ENCODE measurements at places on chromosomes 3 and 15.
A peak's percentile ranks its signal among the peaks of the same experiment; 100 is the strongest.

GRCh38 chr3:69212411-69213160 lies 90.2 kb upstream of the LMOD3 start:
- no peak for DNase-seq

GRCh38 chr15:89399238-89400115 lies 64.9 kb upstream of the POLG start:
- no peak for DNase-seq

DNA sequence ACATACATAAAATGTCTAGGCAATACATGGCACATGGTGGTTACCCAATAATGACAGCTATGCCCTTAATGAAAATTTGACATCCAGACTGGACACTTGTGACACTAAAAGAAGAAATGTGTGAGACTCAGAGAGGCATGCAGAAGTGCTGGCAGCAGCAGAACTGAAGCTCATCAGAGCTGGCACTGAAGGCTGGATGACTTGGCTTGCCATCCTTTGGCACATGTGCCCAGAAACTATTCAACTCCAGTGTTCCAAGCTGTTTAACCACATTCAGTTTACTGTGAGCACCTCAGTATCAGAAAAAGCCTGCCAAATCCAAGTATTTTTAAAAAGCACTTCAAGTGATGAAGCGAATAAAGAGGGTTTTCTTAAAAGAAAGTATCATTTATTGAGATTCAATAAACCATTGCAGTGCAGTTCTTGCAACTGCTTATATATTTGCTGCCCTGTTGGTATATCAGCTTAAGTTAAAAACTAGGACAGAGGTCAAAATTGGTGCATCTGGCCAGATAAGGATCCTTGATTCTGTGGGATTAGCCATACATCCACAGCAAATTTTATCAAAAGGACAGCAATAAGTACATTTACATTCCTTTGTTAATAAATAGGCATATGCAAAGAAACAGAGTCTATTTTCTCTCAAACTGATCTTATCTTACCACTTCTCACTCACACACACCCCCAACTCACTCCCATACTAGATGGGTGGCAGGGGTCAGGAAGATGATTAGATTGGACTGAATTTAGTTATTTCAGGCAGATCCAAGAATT lies 15.8 kb downstream of the IGSF11 start:
- DNase-seq, result no peak

DNA sequence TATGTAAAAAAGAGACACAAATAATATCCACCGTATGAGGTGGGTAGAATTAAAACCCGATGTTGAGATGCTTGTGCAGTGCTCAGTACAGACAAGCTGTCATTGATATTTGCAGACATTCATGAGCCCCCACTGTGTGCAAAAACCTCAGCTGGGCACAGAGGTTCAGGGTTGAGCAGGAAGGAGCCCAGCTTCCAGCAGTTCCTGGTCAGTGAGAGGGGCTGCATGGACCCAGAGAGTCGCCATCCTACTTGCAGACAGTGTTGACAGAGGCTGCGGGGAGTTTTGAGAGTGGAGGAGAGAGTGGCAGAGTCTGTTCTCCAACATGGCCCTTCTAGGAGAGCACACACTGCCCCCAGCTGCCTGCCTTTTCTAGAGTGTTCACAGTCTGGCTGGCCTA lies 6.1 kb upstream of the LTF start:
- no peak for DNase-seq

GRCh38 chr3:31732548-31732947 lies 199.8 kb downstream of the STT3B start:
- peak; percentile 22 for DNase-seq

- DNase-seq, result no peak
These were observed 622.5 kb downstream of the TBL1XR1 start for GRCh38 chr3:176574786-176575185.

DNA sequence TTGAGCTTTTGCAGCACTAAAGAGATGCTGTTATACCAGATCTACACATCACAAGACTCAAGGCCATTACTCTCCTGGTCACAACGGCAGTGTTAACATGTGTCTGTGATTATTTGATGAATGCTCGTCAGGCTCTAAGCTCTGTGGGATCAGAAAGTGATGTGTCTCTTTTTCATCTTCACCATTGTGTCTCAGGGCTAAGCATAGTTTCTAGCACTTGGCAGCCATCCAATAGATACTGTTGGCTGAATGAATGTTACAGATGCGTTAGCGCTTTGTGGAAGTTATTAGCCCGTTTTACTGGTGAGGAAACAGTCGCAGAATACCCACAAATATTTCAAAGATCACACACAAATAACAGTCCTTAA lies 1.2 kb upstream of the FAM81A start:
- no peak for DNase-seq

DNA sequence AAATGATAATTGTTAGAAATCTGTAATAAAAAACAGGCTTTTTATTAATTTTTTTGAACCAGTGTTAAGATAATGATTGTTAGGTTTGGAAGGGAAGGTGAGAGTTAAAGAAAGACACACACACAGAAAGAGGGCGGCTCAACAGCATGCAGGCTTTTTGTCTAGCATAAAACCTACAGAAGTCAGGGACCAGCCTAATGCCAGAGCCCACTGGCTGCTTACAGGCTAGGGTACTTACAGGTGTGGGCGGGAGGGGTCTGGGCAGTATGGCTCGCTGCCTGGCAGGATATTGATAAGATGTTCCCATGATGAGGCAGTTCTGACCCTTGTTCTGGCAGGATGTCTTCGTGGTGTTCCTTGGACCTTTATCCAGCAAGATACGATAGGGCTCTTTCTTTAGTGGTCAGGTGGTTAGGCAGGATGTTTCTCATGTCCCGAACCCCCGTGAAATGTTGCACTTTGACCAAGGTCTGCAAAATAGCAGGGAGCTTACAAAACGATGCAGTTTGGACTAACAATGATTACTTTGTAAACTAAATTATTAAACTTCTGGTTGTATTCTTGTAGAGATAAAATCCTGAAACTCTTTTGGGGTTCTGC lies 84.7 kb downstream of the DCUN1D1 start:
- no peak for DNase-seq

- peak; percentile 52 for DNase-seq
These were observed 240.8 kb downstream of the NR1D2 start for GRCh38 chr3:24185738-24186384.

- no peak for DNase-seq
These were observed 36.0 kb downstream of the PDIA5 start for GRCh38 chr3:123102826-123103225.

- DNase-seq, result no peak
These were observed 22.4 kb downstream of the PRKCI start for GRCh38 chr3:170244576-170244975.

DNA sequence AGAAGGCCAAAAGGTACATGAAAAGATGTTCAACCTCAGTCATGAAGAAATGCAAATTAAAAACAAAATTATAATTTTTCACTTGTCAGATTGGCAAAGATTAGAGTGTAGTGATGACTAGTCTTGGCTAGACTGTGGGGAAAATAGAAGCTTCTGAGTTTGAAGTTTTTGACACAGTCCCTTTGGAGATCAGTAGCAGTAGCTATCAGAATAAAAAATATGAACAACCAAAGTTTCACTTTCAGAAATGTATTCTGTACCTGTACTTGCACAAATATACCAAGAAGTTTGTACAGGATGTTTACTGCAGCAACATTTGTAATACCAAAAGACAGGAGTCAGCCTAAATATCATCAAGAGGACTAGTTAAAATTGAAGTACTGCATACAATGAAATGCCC lies 14.1 kb downstream of the ATP2C1 start:
- DNase-seq, result no peak

DNA sequence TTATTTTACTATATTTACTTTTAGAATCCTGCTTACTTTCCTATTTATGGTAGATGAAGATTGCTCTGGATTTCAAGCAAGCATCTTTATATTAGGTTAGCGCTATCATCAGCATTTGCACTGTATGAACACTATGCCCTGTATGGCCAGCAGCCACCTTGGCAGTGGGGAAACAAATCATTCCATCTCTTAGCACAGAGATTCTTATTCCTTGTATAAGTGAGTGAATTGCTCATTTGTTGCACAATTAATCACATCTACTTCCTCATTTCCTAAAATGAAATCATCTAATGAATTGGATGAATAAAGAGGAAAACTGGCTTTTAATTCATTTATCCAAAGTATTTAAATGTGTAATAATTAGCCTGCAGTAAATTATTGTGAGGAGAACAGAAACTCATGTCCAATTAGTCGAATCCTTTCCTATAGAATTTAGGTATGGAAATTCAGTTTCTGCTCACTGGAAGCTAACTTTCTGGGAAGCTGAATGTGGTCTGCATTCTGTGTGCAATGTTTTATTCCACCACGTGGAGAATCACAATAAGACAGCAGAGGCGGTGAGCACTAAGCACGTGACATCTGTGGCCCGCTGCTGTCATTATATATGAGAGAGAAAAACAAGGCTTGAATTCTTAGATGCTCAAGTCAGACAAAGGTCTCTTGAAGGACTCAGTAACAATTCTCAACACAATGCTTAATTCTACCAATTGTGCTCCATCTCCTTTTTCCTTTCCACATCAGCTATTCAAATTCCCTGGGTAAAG lies 93.4 kb downstream of the PEX5L start:
- DNase-seq, result peak; percentile 55

DNA sequence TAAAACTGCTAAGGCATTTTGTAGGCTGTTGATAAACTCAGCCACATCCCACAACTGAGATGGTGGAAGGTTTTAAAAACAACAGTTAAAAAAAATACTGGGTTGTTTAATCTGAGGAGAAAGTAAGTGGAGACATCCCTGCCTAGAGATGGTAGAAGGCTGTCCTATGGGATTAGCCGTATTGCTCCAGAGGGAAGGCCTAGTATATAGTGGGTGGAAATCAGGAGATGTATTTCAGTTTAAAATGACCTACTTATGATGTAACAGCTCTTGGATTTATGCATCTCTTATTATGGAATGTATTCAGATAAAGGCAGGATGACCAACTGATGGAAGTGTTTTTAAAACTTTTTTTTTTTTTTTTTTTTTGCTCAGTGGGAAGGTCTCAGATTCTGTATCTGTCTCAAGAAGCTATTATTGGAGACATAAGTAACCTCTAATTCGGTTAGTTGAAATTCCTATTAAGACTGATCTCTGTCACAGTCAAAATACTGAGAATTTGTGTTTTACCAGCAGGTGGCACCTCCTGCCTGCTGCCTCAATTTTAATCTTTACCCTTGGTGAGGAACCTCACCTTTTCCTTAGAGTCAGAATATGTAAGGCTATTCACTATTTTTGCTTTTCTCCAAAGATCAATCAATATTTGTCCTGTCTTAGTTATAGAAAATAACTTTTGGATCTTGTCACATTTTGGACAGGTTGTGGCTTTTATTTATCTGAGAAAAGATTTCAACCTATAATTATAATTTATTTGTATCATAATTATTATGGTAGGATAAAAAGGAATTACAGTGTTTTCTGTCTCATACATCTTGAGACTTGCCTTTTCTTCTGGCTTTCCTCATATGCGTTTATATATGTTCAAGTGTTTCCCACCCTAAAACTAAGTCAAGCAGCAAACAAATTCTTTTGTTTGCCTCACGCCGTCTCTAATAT lies 63.0 kb downstream of the VPS8 start:
- DNase-seq, result peak; percentile 16

- DNase-seq, result no peak
These were observed 16.4 kb downstream of the NECTIN3 start for GRCh38 chr3:111087924-111088469.

DNA sequence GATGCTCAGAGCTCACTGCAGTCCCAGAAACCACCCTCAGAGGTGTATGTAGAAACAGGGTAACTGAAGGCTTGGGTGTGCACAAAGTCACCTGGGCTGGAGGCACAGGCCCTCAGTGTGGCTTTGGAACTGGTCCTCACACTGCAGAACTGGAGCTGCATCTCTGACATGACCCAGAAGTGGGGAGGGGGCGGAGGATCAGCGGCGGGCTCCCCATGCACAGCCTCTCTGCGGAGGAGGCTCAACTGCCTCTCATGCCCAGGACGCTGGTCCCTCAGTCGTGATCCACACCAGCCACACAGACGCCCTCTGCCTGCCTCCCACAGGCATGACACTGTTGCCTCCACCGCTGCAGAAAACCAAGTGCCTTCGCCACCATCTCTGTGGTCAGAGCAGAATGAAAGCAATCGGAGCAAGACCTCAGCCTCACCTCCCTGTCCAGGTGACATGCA lies 73.7 kb downstream of the TM2D3 start:
- DNase-seq, result no peak

- no peak for DNase-seq
These were observed 54.8 kb downstream of the TMEM266 start for GRCh38 chr15:76114561-76114960.

GRCh38 chr3:125098611-125099291 lies 43.0 kb upstream of the HEG1 start:
- DNase-seq, result no peak

GRCh38 chr15:90929246-90930019 lies 2.9 kb downstream of the HDDC3 start:
- DNase-seq, result no peak

DNA sequence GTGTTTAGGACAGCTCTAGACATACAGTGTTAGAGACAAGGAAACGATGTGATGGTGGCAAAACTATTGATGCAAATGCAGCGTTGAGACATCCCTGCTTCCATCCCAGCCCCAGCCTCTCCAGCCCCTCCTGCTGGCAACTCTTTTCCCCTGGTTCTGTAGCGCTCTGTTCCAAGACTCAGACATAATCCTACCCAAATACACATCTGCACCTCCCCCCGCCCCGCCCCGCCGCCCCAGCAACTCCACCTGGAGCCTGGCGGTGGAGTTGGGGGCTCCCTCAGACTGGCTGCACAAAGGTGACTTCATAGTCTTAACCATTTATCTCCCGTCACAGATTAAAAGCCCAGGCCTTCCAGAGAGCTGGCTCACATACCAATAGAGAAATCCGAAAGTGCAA lies 7.2 kb upstream of the SEC22A start:
- no peak for DNase-seq

GRCh38 chr15:68335251-68335650 lies 57.7 kb downstream of the FEM1B start:
- peak; percentile 68 for DNase-seq

DNA sequence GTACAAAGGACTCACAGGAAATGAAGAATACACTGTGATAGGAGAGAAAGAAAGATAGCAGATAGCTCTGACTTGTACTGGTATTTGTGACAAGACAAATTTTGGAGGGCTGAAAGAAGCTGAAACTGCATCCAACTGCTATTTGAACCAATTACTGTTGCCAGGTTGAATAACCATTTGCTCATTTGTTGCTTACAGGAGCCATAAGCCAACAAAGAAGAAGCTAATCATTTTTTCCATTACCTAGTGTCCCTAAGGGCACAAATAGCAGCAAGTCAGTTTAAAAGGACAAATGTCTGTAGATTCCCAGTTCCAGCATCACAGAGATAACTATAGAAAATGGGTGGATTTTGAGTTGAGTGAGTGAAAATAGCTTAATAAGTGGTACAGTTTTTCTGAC lies 376.9 kb upstream of the ARPP21 start:
- no peak for DNase-seq

DNA sequence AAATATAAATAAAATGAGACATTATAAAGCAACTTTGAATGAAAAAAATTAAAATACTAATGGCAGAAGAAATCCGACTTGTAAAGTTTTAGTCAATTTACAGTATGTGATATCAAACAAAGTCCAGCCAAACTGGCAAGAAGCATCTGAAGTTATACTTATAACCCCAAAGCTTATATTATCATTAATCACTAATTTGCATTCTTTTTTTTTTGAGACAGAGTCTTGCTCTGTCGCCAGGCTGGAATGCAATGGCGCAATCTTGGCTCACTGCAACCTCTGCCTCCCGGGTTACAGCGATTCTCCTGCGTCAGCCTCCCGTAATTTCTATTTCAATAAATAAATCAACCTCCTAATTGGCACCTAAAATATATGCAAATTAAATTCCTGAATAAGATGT lies 80.1 kb downstream of the AQR start:
- DNase-seq, result no peak

GRCh38 chr3:72445827-72446217 lies 402.4 kb downstream of the SHQ1 start:
- DNase-seq, result no peak

GRCh38 chr15:68400066-68400456 lies 31.9 kb downstream of the ITGA11 start:
- DNase-seq, result no peak
